Activated naive CD4-positive, alpha-beta T cell treated with anti-CD3 and anti-CD28 coated beads, Interleukin-2, amount 10 ng/mL, durations not matched to agents 7 days and 5 days (primary cell): ENCODE measurements at places on chromosomes 2 and 18.
A peak's percentile ranks its signal among the peaks of the same experiment; 100 is the strongest.

- no peak for DNase-seq
Observed at GRCh38 chr2:198135481-198135934, 331.1 kb downstream of the PLCL1 start.

DNA sequence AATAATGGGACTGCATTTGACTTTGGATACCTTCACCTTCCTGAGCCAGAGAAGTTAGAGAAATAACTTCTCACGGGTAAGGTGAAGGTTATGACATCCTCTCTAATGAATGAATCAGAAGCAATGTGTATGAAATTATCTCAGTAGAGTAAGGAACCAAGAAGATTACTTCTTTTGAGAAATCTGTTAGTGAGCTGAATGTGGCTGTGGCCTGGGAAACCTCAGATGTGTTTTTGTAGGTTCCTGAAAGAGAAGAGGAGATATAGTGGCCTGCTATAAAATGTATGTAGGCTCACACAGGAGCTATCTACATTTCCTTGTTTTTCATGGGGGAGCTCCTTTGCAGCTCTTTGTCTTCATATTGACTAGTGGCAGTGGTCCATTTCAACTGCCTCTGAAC lies 262.6 kb downstream of the CLIP4 start:
- DNase-seq = no peak

- DNase-seq = peak; percentile 50
Observed at GRCh38 chr2:222903234-222904220, 42.7 kb downstream of the ACSL3 start.

- DNase-seq = no peak
Observed at GRCh38 chr2:225065882-225066281, 23.6 kb upstream of the DOCK10 start.

- DNase-seq = no peak
Observed at GRCh38 chr18:5969355-5969988, 74.2 kb upstream of the TMEM200C start.

DNA sequence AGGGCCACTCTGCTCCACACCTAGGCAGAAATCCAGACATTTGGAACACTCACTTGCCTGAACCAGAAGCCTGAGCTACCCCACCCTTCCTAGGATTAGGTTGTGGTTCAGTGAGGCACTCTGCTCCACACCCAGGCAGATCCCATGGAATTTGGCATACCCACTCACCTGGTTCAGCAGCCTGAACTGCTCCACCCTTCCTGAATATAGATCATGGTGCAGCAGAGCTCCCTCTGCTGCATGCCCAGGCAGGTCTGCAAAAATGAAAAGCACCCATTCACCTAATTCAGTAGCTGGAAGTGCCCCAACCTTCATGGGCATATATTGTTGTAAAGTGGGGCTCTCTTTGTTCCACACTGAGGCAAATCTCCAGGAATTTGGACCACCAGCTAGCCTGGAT lies 185.1 kb upstream of the CNTNAP5 start:
- no peak for DNase-seq

GRCh38 chr2:179098080-179098689 lies 48.2 kb upstream of the CCDC141 start:
- DNase-seq = no peak

DNA sequence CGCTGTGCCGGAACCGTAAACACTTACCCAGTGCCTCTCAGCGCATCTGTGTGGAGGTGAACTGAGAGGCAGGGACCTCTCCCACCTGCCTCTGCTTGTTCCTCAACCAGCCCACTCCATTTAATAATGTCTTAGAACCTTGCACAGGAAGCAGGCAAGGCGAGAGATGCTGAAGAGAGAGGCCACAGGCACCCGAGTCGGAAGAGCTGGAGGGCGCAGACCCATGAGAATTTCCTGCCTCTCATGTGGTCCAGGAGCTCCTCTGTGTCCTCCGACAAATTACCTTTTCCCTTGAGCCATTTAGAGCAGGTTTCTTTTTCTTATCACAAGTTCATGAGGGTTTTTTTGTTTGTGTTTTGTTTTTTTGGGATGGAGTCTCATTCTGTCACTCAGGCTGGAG lies 4.9 kb upstream of the RFX8 start:
- DNase-seq = no peak

GRCh38 chr18:62437235-62438017 lies 85.4 kb upstream of the ZCCHC2 start:
- no peak for DNase-seq

DNA sequence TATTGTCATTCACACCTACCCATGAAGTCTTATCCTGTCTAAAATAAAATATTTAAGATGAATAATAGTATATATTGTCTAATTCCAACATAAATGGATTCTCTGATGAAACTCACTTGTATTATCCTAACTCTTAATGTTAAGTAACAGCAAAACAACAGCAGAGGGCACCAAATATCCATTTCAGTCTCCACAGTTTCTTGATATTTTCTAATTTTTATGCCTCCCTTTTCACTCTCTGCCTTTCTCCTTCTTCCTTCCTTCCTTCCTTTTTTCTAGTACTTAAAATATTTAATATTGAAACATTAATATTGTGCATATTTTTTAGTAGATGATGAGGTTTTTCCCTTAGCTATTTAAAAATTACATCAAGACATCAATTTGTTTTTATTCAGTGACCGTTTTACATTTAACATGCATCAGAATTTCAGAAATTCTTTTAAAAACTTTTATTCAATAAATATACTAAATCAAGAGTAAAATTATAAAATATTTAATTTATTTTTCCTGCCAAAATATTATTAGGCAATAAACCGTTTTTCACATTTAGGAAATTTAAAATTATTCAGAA lies 97.6 kb downstream of the WDR7 start:
- DNase-seq = no peak

GRCh38 chr2:223273995-223274394 lies 222.0 kb downstream of the KCNE4 start:
- DNase-seq = no peak

DNA sequence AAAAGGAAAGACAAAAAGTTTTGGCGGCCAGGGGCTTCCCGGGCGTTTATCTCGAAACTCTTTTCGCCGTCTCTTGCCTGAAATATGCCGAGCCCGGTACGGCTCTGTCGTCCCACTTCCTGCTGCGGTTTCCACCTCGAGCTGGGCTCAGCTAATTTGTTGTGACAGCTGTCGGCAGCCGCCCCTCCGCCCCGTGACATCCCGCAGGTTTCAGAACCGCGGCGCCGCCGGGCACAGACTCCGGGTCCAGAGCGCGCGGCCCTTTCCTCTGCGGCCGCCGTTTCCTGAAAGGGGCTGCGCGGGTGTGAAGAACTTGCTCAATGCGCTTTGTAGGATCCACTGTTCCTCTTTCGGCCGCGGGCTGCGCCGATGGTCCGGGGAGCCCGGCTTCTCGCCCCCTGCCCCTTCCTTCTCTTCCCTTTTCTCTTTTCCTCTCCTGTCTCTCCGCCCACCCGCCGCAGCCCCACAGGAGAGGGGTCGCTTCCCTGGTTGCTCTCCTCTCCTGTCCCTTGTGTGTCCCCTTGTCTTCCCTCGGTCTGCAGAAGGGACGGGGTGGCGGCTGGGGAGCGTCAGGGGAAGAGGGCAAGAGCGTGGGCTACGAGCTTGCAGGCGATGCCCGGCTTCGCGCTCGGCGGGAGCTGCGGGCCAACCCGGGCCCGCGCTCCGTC lies 648 bp downstream of the ARID5A start:
- DNase-seq = peak; percentile 96

DNA sequence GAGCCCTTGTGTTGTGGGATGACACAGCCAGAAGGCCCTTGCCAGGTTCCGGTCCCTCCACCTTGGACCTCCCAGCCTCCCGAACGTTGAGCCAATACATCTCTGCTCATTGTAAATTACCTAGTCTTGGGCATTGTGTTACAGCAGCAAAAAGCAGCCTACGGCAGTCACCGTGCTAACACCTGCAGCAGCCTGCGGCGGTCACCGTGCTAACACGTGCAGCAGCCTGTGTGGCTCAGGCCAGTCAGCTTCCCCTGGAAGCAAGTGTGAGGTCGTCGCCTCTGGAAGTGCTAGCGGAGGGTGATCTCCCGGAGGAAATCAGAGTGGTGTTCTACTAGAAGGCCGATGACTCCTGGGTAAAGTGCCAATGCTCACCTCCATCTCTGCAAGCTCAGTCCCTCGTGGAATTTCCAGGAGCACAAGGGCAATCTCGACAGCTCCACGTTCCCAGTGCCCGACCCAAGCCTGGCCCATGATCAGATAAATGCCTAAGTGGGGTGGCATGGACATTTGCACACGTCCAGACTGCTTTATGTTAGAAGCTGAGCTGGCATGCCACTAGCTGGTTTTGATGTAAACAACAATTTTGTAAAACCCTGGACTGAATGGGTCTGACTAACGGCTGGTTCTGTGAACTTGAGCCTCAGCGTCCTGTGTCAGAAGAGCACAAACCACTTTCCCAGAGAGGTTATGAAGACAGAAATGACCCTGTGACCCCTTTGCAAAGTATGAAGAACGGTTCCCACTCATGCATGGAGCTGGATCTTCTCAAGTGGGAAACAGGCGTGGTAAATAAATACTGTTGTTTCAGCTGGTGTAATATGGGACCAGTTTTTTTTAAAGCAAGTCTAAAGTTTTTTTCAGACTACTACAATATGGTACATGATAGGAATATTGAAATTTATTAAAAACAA lies 11.4 kb upstream of the CNDP1 start:
- no peak for DNase-seq

GRCh38 chr18:44979748-44980147 lies 299.1 kb downstream of the SETBP1 start:
- no peak for DNase-seq

GRCh38 chr2:145068509-145068908 lies 548.6 kb upstream of the ZEB2 start:
- no peak for DNase-seq

DNA sequence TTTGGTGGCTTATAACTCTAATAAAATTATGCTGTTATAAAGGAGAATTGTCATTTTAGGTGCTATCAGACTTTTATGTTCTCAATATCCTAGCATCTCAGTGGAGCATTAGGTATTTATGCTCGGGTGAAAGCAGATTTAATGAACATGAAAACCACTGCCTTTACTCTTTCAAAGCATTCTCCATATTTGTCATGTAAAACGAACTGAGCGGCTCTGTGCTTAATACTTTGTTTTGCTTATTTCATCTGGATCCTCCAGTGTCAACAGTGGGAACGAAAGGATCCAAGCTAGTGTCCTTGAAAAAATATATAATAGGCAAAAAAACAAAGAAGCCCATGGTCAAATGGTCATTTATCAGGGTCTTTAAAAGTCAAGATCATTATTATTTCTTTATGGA lies 53.5 kb downstream of the THSD7B start:
- DNase-seq = no peak

- DNase-seq = no peak
Observed at GRCh38 chr2:143807671-143808070, 678.5 kb downstream of the ARHGAP15 start.

DNA sequence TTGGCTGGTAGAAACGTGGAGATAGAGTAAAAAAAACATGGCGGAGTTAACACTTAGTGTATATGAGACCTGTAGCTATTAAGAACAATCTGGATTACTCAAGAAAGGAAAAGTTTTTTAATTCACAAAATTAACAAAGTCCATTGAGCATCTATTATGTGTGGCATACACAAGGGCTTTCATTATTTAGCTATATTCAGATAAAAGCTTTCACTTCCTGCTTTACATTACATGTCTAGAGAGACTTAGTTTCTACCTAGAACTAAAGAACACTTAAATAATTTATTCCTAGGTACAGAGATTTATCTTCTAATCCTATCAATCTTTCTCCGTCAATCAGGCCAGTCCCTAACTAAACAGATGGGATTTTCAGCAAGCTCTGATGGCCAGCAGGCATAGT lies 196.0 kb upstream of the SLC39A10 start:
- DNase-seq = no peak

DNA sequence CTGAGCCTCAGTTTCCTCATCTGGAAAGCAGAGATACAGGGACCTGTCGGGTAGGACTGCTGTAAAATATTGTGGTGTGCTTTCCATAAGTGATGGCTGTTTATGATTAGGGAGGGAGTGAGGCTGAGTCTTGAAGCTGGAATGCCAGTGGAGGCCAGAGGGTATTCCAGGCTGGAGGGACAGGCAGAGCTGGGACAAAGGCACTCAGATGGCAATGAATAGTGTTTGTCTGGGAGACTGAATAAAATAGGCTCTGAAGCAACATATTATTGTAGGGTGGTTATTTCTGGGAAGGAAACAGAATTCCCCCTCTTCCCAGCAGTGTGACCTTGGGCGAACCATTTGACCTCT lies 120.7 kb downstream of the INHBB start:
- DNase-seq = no peak

GRCh38 chr18:9914584-9915290 lies 921 bp downstream of the VAPA start:
- DNase-seq = peak; percentile 81

DNA sequence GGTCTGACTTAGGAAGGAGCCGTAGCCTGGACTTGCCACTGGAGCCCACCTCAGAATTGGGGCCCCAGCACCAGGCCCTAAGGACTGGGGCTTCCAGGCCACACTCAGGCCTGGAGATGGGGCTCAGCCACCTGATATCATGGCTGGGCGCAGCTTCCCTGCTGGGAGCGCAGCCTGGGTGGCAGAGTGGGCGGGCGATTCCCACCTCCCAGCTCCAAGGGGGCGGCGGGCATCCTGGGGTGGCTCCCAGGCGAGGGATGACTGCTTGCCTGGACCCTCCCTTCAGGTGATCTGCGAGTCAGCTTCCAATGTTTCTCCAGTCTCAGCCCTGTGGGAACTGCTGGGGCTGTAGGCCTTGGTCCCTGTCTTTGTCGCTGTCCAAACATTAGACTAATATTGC lies 20.1 kb downstream of the GPR35 start:
- DNase-seq = no peak

DNA sequence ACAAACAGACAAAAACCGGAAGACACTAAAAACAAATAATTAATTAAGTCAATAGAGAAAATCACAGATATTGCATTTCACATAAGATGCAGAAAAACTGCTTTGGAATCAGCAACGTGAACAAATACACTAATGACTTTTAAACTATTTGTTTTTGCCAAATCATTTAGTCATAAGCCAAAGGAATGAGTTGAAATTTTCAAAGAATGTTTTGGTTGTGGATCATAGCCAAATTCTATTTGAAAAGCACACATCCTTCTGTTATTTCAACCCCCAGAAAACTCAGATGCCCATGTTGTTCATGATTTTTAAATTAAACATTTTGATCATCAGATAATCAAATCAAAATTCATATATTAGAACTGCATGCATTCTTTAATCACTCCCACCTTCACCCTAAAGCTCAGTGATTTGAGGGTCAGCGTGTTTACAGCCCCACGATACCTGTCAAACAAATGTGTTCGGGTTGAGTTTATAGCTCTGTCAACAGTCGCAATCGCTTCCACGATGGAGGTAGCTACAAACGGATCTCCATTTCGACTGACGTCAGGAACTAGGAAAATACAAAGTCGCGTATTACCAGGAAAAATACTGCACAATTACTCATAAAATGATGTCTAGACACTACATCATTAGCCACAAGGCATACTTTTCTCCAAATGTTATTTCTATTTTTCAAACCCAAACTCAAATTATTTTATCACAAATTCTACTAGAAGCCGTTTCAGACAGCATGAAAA lies 90.2 kb downstream of the PXDN start:
- no peak for DNase-seq
